ENCODE measurements at places on chromosomes 13 and 19.

GRCh38 chr19:7177926-7178325, 108.4 kb downstream of the ZNF557 start:
- DNase-seq = no peak

DNA sequence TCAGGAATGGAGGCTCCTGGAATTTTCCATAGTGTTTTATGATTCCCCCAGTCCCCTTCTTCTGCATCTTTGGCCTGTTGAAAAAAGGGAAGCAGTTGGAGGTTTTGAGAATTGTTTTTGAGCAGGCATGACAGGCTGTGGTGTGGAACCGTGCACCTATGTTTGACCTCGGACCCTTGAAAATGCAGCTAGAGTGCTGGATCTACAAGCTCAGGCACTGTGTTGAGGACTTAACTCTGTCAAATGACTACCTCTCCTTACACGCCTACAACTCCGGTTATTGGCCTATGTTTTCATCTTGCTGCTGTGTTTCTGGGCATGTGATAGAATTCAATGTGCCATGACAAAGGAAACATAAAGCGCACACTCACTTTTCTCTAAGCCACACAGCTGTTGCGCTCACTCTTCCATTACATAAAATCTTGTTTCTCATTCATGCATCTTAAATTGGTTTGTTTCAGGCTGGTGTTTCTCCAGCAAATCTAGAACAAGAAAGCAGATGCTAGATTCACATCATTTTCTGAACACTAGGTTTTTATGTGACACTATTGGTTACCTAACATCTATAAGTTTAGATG, 616.6 kb downstream of the FGF9 start:
- no peak for DNase-seq

DNA sequence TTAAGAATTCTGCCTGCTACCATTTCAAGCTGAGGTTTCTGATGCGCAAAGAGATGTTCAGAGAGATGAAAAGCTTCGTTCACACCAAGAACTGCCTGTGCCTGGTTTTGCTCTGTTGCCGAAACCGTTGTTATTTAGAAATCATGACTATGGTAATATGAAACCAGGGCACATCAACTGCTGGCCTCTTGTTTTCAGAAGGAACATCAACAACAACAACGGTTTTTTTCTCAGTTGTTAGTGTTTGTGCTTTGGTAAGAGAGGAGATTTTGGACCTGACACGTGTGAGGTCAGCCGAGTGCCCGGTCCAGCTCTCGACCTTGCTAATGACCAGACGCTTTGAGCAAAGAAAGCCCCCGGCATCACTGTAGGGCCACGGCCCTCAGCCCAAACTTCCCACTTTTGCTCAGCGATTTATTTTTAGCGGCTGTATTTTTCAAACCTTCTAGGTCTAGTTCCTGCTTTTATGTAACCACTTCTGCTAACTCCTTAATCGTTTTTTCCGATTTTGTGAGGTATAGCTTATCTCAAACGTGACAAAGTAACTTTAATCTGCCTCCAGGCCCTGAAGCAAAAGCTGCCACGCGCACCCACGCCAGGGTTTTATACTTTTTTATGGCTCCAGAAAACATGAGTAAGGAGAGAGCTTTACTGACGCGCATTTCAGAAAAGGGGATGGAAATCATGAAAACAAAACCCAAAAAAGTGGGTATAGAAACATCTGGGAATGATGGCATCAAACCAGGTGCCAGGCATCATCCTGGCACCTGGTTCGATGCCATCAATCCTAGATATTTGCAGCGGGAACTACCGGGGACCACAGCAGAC, 42.0 kb downstream of the KLF2 start:
- DNase-seq = no peak

- no peak for DNase-seq
These were observed 200.2 kb downstream of the MTUS2 start for GRCh38 chr13:29020314-29020713.

GRCh38 chr13:98328511-98328910, 151.4 kb upstream of the RNF113B start:
- no peak for DNase-seq

DNA sequence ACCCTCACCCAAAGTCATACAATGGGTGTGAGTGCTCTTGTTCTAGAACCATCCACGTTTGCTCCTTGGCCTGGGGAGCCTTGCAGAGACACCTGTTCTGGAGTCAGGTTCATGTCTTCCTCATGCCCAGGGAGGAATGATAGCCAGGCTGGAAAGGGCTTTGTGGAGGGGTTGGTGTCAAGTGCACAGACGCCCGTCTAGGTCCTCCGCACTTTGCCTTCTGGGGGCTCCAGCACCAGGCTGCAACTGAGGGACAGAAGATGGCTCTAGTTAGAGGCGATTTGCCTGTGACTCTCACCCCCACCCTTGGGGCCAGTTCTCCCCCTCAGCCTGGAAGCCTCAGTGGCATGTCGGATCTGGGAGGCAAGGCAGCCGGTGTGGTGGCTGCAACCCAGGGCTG, 47.2 kb upstream of the ZNF536 start:
- DNase-seq = no peak

DNA sequence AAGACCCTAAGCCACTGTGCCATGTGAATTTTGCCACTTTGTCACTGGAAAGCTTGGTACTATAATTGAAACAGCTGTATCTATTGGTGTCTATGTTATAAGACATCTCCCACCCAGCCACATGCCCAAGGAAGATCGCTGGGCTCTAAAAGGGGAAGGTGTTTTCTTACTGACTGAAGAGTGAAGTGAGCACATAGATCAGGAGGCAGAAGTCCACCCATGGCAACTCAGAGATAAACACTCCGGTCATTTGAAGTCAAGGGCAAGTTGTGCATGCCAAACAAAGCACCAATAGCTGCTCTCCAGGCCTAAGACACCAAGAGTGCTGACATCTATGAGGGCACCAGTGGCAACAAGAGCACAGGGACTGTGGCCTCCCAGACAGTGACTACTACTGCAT, 153.8 kb downstream of the KCTD12 start:
- no peak for DNase-seq

- DNase-seq = no peak
These were observed 2.3 kb downstream of the PPP1R15A start for GRCh38 chr19:48874303-48875135.

GRCh38 chr13:49374585-49375290, 69.1 kb downstream of the CAB39L start:
- DNase-seq = no peak

DNA sequence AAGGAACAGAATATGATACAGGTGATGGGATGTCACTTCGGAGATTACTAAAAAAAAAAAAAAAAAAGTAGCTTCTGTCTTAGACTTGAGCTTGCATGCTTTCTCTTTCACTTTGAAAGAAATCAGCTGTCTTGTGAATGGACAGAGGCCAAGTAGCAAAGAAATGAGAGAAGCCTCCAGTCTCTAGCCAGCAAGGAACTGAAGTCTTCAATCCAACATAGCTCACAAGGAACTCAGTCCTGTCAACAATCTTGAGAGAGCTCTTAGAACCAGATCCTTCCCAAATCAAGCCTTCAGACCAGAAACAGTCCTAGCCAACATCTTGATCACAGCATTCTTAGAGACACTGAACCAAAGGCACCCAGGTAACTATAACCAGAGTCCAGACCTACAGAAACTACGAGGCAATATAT, 7.7 kb downstream of the N4BP2L2 start:
- no peak for DNase-seq

GRCh38 chr13:31909864-31910551, 121.6 kb upstream of the FRY start:
- DNase-seq = no peak

DNA sequence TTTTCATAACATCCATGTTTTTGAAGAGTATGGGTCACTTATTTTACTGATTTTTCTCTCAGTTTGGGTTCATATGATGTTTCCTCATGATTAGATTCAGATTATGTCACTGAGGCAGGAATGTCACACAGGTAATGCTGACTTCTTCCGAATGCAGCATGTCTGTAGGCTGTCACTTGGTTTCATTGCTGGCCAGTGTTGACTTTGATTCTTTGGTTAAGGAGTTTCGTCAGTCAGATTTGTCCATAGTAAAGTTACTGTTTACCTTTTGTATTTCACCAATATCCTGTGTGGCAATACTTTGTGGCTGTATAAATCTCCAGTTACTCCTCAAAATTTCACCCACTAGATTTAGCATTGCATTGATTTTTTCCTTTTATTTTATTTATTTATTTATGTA, 105.6 kb downstream of the MRPL57 start:
- DNase-seq = no peak
